NAMALWA (cell line): ENCODE measurements at places on chromosomes 1 and 21.

DNA sequence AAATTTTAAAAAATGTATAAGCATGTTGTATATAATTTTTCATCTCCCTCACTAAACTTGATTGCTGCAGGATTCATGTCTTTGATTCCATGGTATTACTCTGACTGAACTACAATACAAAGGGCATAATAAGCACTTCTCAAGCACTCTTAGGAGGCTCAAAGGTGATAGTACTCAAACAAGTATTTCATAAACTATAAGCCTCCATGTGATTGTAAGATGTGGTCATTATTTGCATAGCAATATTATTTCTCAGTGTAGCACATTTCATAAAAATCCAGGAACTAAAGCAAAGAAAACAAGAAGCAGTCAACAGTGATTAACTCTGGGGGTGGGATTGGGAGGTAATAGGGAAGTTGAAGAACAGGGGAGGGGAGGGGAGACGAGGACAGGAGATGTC, 106.2 kb upstream of the DPT start:
- no peak for DNase-seq

DNA sequence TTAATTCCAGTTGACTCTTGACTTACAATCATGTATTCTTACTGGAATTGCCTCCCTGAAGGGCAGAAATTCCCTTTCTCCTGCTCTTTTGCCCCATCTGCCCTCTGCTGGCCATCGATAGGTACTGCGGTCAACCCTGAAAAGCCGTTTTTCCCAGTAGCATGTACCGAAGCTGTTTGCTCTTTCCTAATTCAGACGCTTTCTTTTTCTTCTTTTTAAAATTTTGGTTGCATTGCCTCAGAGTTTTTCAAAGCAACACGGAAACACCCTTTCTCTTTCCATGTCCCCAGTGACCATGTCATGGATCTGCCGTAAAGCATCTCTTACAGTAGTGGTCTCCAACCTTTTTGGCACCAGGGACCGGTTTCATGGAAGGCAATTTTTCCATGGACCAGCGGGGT, 164.2 kb upstream of the C1orf21 start:
- DNase-seq, result peak; percentile 51

- DNase-seq, result no peak
These were observed 8.5 kb upstream of the OVAAL start for GRCh38 chr1:180550241-180550640.

DNA sequence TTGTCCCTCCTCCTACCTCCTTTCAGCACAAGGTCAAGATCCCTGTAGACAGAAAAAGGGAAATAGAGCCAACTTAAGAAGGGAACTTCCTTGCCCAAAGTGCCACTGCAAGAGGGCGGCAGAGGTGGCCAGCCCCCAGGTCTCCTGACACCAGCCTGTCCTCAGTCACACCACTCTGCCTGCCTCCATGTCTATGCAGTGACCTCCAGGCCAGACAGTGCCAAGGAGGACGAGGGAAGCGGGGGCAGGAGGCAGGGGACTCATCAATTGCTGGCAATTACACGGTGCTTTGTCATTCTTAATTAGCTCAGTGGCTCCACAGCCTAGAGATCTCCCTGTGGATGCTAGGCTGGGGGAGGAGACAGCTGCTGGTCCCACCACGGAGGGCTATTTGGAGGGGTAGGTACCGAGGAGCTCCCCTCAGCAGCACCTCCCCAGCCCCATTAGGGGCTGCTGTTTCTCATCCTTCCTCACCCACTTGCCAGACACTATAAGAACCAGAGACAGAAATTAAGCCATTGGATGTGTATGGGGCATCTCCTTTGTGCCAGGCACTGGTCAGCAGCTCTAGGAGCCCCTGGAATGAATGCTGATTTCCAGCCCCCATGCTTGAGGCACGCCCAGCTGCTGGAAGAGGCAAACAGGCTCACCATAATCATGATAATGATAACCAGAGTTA, 6.1 kb upstream of the LDLRAP1 start:
- DNase-seq, result no peak

GRCh38 chr21:45887788-45888187, 93.8 kb upstream of the COL6A1 start:
- DNase-seq, result no peak

GRCh38 chr1:244341455-244342450, 110.0 kb downstream of the ADSS2 start:
- no peak for DNase-seq

- no peak for DNase-seq
These were observed 10.3 kb upstream of the AGTRAP start for GRCh38 chr1:11725616-11726015.

DNA sequence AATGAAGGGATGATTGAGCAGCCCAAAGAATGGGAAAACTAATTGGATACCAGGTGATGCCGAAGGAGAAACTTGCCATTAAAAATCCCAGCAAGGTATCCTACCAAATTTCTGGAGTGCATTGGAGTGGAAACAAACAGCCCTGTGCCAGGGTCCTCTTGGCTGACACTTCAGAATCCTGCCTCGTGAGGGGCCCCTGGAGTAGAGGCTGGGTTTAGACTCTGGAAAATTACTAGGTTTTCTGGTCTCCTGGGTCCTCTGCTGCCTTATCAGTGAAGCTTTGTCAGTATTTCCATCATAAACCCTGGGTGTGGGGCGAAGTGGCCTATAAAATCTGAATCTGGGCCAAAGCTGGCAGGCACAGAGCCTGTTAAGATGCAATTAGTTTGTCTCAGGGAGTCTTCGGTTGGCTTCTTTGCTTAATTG, 289.2 kb upstream of the USP24 start:
- DNase-seq, result no peak

GRCh38 chr1:171226747-171227370, 21.4 kb upstream of the FMO1 start:
- peak; percentile 90 for DNase-seq

GRCh38 chr1:154971341-154971998, 923 bp upstream of the SHC1 start:
- no peak for DNase-seq

- no peak for DNase-seq
These were observed 66.3 kb downstream of the DYRK1A start for GRCh38 chr21:37432710-37433455.

GRCh38 chr1:207072233-207072632, 16.4 kb upstream of the C4BPB start:
- no peak for DNase-seq

- DNase-seq, result no peak
These were observed 30.9 kb downstream of the LRRC71 start for GRCh38 chr1:156951371-156951770.

GRCh38 chr1:30111431-30111830, 612.0 kb downstream of the MATN1 start:
- peak; percentile 46 for DNase-seq

GRCh38 chr1:119588621-119589020, 59.4 kb downstream of the ZNF697 start:
- no peak for DNase-seq

- DNase-seq, result no peak
These were observed 12.6 kb downstream of the MEGF6 start for GRCh38 chr1:3598522-3599285.

- peak; percentile 100 for DNase-seq
These were observed at the start of gene TADA1 for GRCh38 chr1:166875734-166876539. TSS of gene TADA1 (minus strand) at chr1:166876264. CDS start at chr1:166876233, 31 bp downstream.

DNA sequence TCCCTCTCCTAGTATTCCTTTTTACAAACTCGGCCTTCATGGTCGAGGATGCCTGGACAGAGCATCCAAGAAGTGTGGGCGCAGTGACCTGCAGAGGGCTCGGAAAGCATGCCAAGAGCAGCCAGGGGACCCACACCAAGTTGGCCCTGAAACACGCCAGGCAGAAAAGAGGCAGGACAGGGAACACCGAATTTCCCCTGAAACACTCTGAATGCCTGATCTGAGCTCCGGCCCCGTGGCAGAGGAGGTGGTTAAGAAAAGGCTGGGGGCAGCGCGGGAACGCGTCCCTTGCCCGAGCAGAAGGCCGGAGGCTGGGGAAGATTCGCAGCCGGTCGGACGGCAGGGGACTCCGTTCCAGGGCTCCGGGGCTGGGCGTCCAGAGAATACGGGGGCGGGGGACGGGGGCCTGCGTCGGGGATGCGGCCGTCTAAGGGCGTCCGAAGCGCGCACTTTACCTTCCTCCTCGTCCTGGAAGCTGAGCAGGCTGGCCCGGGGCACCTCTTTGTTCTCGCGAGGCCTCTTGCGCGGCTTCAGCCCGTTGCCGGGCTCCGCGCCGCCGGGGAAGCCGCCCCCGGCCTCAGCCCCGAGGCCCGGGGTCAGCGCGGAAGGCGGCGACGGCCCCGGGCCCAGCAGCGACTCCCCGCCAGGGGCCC, 558 bp downstream of the PAXBP1 start:
- peak; percentile 80 for DNase-seq

DNA sequence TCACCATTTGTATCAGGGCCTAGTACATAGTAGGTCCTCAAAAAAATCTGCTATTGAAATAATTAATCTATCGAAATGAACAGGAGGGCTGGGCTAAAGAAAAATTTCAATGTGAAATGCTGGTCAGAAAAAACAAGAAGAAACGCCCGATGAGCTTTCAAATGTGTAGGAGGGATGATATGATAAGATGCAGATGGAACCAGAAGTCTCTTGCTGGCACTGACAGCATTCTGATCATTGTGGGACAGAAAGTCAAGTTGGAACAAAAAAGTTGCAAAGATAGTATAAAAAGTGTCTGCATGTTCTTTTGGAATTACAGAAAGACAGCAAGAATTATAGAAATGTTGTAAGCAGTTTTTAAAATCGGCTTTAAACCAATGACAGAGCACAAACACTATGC, 11.1 kb downstream of the G0S2 start:
- DNase-seq, result no peak

DNA sequence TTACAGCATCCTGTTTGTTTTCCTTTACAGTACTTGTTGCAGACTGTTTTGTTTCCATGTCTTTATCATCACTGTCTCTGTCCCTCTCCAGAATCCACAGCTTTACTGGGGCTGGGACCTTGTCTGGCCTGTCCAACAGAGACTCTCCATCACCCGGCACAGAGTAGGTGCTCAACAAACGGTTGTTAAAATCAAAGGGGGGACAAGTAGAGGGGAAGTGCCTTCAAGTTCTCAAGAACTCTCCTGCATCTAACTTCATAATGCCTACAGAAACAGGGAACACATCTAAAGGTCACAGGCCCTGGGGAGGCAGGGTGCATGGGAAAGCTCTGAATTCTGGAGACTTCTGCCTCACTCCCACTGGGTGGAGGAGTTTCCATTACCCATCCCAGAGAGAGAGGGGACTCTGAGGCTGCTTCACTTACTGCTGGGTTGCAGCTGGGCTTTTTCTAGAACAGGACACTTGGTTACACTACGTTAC, 2.3 kb upstream of the ECE1 start:
- DNase-seq, result no peak

- DNase-seq, result no peak
These were observed 16.6 kb downstream of the SPATA17 start for GRCh38 chr1:217647791-217648190.

DNA sequence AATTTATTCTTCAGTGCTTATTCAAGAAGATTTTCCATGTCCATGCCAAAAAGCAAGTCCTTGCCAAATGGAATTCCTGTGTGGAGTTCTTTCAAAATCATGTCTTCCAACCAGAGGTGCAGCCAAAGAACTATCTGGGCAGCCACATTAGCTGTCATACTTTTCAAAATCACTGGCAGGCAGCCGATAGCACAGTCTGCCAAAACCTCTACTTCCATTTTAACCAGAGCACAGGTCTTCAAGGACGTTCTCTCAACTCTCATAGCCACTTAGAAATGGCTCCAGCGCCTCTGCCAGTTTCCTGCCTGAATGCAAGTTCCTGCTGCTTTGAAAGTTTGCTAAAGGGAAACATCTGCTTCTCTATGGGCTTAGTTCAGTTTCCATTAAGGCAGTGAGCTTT, 975.7 kb upstream of the ADGRL4 start:
- peak; percentile 9 for DNase-seq

- no peak for DNase-seq
These were observed 131.8 kb downstream of the CTH start for GRCh38 chr1:70542856-70543255.

- DNase-seq, result no peak
These were observed 221.3 kb downstream of the PLPP3 start for GRCh38 chr1:56357927-56358690.

GRCh38 chr1:161230762-161231161, 4.9 kb downstream of the TOMM40L start:
- DNase-seq, result no peak

- peak; percentile 76 for DNase-seq
These were observed 8.1 kb downstream of the TDRD5 start for GRCh38 chr1:179599623-179600249.
